ENCODE measurements at places on chromosomes 3 and 15.

GRCh38 chr15:89864958-89865739 lies 28.6 kb downstream of the AP3S2 start:
- no peak for DNase-seq

DNA sequence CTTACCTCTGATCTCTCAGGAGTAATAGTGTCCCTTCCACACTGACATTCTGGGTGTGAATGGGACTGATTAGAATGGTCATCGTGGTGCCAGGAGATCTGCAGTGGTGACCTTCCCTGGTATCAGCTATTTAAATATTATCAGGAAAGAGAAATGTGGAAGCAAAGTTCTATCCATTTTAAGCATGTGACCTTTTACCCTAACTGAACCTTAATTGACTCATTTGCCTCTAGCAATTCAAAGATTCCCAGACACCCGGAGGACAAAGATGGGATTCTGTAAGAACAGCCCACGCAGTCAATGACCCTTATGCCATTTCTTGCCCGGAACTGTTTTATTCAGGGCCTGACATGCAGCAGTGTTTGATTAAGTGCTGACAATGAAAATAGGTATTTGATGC lies 10.3 kb downstream of the LIPC start:
- peak; percentile 56 for DNase-seq

DNA sequence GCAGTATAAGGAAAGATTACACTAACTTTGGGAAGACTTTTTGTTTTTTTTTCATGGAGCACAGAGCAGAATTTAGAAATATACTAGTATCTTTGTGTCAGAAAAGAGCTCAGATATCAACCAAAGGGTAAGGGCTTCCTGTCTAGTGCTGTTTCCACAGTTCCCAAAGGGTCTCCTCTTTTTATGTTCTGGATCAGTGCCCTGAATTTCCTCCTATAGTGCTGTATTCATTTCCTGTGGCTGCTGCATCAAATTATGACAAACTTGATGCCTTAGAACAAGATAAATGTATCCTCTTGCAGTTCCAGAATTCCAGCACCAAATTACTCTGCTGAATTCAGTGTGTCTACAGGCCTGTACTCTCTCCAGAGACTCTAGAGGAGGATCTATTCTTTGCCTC lies 219.8 kb upstream of the THRB start:
- DNase-seq, result no peak

DNA sequence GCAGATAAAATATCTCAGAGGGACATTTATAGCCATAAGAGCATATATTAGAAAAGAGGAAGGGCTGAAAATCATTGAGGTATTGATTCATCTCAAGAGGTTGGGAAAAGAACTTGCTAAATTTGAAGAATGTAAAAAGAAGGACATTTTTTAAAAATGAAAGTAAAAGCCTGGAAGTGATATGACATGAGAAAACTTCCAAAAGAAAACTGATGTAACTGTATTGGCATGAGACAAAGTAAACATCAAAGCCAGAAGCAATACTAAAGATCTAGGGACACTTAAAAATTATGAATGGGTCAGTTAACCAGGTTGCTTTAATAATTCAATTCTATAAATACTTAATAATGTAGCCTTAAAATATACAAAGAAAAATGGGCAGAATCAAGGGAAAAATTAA lies 31.9 kb downstream of the CEP63 start:
- peak; percentile 59 for DNase-seq

DNA sequence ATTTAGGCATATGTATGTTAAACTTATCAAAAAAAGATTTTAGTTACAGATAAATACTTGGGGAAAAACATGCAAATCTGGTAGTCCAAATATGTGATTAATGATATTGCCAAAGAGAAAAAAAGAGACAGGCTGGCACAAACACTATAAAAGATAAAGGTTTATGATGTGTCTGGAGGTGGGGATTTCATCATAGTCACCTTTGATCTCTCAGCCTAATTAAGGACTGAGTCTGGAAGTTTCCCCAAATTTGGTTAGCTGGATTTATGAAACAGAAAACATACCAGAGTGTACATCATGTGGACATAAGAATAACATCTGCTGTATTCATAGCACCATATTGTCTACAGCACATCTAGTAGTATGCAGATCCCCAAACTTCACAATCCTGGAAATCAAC lies 157.0 kb downstream of the FGF12 start:
- no peak for DNase-seq

DNA sequence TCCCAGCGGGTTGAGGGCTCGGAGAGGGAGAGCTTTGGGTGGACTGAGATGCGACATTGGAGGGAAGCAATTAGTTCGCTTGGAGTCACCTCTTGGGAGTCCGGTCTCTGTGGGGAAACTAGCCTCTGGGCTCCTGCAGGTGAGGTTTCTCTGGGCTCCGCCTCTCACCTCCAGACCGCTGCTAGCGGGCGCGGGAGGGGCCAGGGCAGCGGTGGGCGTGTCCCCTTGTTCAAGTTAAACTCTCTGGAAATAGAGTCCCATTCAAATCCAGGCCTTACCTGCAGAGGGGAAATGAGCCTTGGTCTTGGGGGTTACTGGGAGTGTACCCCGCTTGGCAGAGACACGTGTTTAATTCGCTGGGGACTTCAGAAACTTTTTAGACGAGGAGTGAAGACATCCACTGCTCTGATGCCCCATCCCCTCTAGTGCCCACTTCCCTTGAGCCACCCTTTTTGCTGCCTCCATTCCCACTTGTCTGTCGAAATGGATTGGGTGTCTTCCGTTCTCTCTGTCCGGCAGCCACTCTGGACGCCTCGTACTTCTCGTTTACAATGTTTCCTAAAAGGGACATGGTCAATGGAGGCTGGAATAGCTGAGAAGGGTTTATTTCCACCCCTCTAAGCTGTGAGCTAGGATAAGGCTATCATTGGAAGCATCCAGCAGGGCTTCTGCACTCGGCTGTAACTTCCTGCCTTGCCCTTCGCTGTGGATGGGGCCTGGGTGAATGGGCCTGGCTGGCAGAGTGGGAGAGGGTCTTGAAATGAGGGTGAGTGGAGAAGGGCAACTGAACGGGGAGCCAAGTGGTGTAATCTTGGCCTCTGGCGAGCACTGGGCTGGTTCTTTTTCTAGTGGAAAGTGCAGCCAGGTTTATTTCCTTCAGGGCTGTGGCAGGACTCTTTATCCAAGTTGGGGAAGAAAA lies 1.1 kb downstream of the MITF start:
- DNase-seq, result peak; percentile 26

DNA sequence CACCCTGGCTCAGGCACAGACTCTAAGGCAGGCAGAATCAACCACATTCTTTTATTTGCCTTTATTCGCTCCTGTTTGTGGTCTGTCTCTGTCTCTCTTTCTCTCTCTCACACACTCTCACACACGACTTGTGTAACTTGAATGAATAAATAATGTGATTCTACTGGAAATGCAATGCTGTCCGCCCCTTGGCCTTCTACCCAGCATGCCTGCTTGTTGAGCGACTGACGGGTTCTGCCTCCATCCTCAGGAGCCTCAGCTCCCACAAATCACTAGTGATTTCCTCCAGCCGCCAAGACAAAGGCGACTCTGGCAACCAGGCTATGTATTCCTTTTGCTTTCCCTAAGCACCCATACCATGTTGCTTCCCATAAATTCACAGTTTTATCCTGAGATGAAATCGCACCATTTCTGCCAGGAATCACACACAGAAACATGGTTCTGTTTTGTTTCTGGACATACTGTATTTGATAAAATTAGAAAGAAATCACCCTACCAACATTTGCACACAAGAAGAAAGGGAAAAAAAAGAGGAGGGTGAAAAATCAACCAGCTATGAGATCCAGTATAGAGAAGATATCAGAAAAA lies 460.8 kb downstream of the MAGI1 start:
- no peak for DNase-seq

- no peak for DNase-seq
Measured at GRCh38 chr15:89660556-89660955, 5.3 kb upstream of the KIF7 start.

DNA sequence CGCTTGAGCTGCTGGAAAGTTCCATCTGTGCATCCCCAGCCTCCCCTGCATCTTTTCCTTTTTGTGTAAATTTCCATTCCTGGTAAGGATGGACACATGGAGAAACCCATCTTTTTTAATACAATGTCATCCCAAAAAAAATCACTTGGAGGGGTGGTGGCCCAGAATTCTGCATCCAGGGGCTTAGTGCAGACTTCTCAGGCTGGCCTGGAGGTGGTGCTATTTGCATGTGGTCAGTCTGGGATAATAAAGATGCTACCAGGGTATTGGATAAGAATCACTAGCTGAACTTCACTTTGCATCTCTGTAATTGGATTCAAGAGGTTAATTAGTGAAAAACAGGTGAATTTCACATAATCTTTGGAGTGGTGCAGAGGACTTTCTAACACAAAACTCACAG lies 1.8 kb upstream of the ZSCAN2 start:
- peak; percentile 59 for DNase-seq

- DNase-seq, result no peak
Measured at GRCh38 chr3:40172560-40172959, 136.9 kb upstream of the EIF1B start.

DNA sequence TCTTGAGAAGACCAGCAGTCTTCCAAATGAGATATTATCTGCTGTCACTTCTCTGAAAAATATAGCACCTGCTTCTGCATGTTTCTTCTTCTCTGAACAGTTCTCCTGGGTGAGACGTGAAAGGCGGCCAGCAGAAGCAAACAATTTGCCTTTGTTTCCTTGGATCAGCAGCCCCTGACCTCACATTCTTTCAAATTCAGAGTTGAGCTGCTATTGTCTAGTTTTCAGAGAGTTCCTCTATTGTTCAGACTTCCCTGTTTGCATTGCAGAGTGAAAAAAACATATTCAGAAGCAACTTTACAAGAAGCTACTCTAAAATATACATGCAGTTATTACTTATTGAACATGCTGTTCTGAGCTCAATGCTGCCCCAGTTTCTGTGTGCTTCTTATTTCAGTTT lies 653.6 kb downstream of the NAALADL2 start:
- no peak for DNase-seq

DNA sequence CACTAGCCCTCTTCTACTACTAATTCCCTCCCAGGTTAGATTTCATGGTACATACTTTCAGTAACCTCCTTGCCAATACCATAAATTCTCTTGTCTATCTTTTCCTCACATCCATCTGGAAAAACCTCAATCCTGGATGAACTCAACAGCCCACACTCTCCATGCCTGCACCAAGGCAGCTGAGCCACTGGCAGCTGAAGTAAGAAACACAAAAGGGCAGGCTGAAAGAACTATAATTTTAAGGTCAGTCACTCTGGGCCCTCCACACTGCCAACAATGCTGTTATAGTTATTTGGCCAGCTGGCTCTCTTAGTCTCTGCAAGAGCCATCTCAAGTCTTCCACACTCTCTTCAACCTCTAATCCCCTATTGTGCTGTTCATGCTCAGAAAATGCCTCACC lies 15.1 kb upstream of the TIPARP start:
- DNase-seq, result no peak

DNA sequence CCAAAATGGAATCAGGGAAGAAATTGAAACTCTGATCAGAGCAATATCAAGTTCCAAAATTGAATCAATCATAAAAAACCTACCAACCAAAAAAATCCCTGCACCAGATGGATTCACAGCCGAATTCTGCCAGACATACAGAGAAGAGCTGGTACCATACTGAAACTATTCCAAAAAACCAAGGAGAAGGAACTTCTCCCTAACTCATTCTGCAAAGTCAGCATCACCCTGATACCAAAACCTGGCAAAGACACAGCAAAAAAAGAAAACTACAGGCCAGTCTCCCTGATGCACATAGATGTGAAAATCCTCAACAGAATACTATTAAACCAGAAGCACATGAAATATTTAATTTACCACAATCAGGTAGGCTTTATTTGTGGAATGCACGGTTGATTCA lies 118.1 kb downstream of the MYRIP start:
- DNase-seq, result no peak

GRCh38 chr15:59364248-59364647 lies 8.4 kb downstream of the MYO1E start:
- DNase-seq, result peak; percentile 32

DNA sequence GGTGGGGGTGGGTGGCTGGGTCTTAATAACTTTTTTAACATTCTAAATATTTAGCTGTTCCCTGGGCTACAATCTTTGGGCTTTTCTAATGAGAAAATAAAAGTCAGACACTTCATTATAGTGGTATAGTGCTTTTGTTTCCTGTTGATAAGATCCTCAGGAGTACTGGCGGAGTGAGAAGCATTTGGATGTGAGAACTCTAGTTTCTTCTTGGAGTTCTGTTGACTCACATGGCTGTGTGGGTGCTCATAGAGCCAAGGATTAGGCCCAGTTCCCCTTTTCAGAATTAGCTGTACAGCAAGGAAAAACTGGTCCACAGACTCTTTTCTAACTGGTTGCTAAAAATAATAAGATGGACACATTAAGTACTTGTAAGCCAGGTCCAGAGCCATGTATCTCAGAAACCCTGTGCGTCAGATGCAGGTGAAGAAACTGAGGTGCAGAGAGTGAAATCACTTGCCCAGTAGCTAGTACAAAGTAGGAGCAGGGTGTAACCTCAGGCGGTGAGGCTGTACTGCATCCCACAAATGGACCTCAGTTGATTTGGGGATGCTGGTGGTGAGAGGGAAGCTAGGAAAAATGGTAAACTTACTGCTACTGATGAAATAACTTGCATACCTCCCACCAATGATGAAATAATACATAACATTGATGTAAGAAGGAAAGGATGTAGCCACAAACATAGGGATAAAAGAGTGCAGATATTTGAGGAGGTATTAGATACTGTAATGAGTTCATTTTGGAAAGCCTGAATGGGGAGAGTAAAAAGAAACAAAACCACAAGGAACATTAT lies 2.3 kb downstream of the ITPR1 start:
- no peak for DNase-seq

DNA sequence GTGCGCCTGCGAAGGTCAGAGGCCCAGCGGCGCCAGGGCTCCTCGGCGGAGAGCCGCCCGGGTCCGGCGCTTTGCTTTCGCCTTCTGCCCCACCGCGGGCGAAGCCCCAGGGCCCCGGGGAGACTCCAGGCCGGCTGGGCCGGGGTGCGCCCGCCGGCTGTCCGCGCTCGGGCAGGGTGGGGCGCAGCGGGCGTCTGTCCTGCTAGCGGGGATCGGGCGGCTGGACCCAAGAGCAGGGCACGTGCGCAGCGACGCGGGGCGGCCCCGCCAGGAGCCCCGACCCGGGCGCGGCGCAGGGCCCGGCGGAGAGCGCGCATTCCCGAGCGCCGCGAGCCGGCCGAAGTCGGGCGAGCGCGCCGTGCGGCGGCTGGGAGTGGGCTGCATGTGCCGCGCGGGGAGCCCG lies 569 bp upstream of the ALDH1A3 start:
- no peak for DNase-seq

- DNase-seq, result no peak
Measured at GRCh38 chr15:86837294-86838061, 757.8 kb downstream of the AGBL1 start.

- peak; percentile 54 for DNase-seq
Measured at GRCh38 chr15:40511472-40512133, 40.8 kb downstream of the CHST14 start.

- no peak for DNase-seq
Measured at GRCh38 chr15:100897221-100898151, 17.9 kb downstream of the ALDH1A3 start.
